ENCODE measurements at places on chromosomes 6 and 20.
A peak's percentile ranks its signal among the peaks of the same experiment; 100 is the strongest.

DNA sequence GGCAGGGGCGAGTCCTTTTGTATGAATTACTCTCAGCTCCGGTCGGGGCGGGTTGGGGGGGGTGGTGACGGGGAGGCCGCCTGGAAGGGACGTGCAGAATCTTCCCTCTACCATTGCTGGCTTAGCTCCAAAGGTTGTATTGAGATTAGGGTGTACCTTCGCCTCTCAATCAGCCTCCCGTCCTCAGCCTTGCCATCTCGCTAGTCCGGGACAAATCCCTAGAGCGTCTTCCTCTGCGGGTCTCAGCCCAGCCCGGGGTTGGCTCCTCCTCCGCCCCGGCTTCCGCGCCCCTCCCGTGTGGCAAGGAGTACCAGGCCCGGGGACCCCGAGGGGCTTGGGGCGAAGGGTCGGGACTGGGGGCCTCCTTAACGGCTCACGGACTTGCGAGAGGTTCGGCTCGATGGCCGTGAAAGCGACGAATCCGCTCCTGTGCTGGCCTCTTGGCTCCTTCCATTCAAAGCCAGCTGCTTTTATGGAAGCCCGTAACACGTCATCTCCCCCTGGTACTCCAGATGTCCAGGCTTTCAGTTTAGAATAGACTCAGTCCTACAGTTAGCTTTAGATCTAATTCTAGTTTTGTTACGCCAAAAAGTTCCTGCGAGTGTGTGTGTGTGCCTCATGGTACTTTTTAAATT is 636 bp upstream of the EEF1A1 start:
- DNase-seq, result peak; percentile 59

GRCh38 chr6:50804283-50804682 is 14.4 kb upstream of the TFAP2B start:
- no peak for DNase-seq

DNA sequence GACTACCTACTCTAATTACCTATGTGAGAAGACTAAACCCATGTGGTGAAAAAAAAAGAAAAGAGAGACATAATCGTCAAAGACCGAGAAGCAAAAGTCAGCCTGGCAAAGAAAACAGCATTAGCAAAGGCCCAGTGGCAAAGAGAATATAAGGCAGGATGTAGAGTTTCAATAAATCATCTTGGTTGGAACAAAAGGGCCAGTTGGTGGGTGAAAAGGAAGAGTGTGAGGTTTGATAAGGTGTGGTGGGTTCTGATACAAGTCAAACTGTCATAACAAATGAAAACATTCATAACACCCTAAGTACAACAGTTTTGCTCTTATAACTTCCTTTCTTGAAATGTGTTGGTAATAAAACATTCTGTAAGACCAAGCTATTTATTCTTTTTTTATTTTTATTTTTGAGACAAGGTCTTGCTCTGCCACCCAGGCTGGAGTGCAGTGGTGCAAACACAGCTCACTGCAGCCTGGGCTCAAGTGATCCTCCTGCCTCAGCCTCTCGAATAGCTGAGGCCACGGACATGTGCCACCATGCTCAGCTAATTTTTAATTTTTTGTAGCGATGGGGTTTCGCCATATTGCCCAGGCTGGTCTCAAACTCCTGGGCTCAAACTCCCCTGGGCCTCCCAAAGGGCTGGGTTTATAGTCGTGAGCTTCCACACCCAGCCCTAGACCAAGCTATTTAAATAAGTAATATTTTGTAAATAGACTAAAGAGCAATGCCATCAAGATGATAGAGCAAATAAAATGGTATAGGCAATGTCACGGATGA is 18.9 kb upstream of the GTF3C6 start:
- DNase-seq, result no peak

GRCh38 chr6:143522039-143522600 is 10.6 kb upstream of the FUCA2 start:
- no peak for DNase-seq

DNA sequence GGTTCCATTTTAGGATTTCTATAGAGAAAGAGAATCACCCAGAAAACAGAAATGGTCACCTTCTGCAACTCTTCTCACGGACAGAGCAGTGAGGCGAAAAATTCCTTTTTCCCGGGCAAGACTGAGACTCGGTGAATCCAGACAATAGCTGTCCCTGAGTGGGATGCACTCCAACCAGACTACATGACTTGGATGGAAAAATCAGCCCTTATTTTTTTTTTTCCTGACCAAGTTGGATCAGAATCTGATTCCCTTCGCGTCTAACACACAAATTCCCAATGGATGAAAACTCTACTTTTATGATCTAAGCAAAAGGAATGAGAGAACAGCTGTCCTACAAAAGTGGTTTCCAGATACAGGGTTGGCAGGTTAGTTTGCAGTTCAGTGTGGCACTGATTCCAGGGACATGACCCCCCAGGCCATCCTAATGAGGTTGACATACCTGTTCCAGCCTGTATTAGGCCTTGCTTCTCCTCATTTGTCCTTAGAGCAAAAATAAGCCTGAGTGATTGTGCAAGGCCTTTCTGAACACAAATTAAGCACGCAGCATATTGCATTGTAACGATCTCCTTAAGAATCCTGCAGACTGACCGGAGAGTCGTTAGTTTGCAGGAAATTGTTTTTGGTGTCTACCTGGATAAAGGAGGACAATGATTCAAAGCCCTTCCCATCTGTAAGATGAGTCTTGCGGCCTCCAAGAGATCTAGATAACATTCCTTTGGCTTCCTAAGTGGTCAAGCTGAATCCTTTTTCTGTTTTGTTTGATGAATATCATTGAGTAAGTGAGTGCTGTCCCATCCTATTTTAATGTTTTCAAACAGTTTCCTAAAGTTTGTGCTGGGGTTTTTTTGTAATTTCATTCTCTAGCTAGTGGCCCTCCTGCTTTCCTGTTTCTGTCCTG is 1.5 kb upstream of the NEDD9 start:
- no peak for DNase-seq

GRCh38 chr6:129672881-129673631 is 36.9 kb downstream of the ARHGAP18 start:
- DNase-seq, result no peak

DNA sequence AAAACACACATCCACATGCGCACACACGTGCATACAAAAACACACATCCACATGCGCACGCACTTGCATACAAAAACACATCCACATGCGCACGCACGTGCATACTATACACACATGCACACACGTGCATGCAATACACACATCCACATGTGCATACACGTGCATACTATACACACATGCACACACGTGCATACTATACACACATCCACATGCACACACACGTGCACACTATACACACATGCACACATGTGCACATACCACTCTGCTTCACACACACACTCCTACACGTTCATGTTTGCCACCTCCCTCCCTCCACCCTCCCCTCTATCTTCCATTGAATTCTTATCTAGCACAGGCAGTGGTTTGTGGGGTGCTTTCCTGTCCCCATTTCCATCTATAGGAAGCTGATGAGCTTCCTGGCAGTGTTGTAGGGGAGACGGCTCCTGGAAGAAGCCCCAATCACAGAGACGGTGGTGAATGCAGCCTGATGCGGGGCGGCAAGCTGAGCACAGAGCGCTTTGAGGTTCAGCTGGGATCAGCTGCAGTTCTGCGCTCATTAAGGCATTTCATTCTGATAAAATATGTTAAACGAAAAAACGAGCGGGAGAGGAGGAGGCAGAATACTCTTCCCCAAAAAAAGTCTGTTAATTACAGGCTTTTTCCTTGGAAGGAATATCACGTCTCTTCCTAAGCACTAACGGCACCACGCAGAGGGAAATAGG is 287.7 kb downstream of the TAF4 start:
- DNase-seq, result no peak

GRCh38 chr20:55782912-55783253 is 222.4 kb downstream of the CBLN4 start:
- no peak for DNase-seq
